CD4-positive, alpha-beta T cell treated with Interferon gamma for 1 hour (primary cell): ENCODE measurements at places on chromosomes 16 and 17.
A peak's percentile ranks its signal among the peaks of the same experiment; 100 is the strongest.

- DNase-seq: no peak
Observed at GRCh38 chr16:30383521-30383920, 1.2 kb upstream of the SEPTIN1 start.

GRCh38 chr17:4433515-4434031 lies at the start of gene SPNS3:
Gene SPNS3, plus strand, starts transcription at chr17:4433940. Its CDS starts 28 bp downstream, at chr17:4433968.
- peak; percentile 14 for DNase-seq

- no peak for DNase-seq
Observed at GRCh38 chr16:58085584-58086251, 43.5 kb downstream of the CFAP20 start.

DNA sequence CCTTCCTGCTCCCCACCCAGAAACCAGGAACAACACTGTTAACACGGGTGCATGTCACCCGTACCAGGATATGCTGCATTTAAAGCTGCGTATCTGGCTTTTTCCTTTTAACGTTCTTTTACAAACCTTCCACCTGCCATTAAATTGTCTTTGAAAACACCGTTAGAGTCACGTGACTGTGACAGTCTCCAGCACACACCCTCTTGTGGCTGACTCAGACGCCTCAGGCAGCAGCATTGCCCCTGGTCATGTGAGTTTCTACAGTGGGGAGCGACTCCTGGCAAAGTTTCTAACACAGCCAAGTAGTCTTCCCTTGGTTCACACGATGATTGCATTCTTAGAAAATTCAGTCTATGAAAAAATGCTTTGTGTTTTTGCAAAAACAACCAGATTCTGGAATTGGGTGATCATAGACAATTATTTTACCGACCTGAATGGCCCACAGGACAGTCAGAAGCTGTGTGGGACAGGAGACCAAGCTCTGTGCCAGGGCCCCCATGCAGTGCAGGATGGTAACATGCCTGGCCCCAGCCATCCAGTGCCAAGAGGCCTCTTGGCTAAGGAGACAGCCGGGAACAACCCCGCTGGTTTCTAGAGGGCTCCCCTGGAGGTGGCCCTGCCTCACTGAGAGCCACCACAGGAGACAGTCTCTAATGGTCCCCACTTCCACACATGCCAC lies 199.1 kb downstream of the KATNIP start:
- DNase-seq: peak; percentile 36

DNA sequence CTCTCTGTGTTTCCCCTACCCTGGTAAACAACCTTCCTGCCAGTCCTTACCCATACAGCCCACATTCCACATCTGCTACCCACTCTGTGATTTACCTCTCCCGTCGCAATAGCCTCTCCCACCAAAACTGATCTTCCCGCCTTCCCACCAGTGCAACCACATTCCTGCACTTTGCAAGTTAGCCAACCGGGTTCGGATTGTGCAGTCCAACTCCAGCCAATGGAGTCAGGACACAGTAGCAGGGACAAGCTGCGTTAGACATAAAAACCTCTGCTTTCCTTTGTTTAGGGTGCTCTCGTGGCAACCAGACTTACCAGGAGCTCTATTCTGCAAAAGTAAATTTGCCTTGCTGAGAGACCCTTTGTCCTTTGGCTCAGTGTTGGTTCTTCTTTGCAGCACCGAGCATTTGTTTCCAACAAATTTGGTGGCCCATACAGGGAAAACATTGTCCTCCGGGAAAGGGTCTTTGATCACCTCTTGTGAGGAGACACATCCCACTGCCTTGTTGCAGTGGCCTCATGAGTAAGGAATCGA lies 1.4 kb downstream of the HPR start:
- no peak for DNase-seq

DNA sequence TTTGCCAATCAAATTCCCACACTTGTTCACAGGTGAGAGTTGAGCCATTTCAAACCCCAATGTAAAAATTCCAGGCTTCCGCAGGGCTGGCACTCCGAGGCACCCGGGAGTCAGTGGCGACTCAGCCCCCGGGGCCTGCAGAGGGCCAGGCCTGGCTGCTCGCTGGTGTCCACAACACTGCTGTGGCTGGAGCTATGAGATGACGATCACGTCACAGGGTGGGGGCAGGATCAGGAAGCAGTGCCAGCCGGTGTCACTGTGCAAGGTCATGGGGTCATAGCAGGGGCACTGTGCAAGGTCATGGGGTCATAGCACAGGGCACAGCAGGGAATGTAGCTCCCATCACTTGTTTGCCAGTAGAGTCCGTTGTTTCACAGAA lies 7.8 kb downstream of the VPS4A start:
- DNase-seq: no peak

GRCh38 chr16:49619811-49620157 lies 236.1 kb downstream of the ZNF423 start:
- no peak for DNase-seq

- DNase-seq: no peak
Observed at GRCh38 chr16:65500919-65501318, 379.1 kb upstream of the CDH11 start.

DNA sequence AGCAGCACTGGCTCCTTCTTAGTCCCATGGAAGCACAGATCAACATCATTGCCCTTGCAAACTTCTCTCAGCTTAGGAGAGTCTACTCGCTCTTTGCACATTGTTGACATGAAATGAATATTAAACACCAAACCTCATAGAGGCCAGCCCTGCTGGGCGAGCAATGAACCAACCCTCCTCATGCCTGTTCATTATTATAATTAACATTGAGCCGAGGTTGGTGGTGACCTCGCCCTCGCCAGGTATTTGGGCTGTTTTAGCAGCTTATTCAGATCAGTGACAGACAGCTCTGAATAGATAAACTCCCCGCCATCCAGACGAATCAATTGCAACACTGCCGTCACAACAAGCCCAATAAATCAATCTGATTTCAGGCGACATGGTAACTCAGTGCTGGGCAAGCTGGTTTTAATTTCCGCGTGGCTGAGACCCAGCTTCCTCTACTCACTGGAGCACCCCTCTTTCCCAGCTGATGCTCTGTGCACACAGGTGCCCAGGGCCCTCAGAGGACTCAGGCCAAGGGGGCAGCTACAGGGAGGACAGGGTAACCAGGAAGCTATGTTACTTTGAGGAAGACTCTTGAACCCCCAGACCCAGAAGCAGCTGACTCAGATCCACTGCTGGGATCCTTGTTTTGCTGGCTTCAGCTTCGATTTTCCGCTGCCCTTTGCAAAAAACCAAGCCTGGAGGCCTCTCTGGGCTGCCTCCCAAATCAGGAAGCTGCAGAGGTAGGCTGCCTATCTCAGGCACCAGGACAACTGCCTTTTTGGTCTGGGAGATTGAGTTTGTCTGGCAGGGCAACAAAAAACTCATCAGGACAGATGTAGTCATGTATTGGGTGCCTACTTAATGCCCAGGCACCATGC lies 10.7 kb upstream of the SEZ6 start:
- no peak for DNase-seq

GRCh38 chr16:56108724-56109123 lies 82.6 kb upstream of the GNAO1 start:
- no peak for DNase-seq

GRCh38 chr17:44086364-44087311 lies 16.1 kb downstream of the G6PC3 start:
- no peak for DNase-seq

DNA sequence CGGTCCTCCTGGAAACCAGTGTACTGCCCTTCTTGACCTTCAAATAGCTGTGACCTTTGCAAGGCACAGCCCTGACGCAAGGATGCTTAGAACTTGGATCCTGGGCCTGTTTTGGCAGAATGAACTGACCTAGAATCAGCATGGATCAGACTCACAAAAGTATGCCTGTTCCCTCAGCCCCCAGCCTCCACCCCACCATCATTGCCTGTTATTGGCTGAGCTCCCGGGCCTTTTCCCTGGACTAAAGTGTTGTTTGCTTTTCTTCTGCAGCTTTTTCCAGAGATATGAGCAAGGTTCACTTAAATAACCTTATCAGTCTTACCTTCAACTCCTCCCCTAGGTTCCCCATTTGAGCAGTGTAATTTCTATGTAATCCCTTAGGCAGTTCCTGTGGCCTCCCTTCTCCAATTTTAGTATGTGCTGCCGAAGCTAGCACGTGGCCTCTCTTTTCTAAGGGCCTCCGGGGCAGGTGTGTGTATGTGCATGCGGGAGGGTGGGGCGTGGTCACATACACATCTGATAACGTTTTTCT lies 347.4 kb downstream of the MAF start:
- no peak for DNase-seq

GRCh38 chr17:50027881-50028735 lies 27.8 kb upstream of the ITGA3 start:
- no peak for DNase-seq

DNA sequence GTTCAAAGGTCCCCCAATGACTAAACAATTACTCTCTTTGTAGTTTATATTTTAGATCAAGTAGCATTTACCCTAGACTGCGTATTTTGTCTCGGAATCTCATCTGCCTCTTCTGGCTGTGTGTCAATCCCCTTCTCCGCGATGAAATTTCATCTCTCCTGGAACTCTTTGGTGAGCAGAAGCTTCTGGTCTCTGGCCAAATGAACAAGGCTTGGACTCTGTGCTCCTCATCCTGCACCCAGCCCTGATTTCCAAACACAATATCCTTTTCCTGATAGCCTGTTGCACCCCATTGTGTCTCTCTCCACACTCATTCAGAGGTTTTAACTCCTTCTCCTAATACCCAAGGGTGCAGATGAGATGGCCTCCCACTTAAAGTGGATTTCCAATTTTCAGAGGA lies 609.4 kb upstream of the CDH5 start:
- DNase-seq: no peak

GRCh38 chr17:29126268-29126930 lies 53.8 kb downstream of the MYO18A start:
- DNase-seq: no peak

GRCh38 chr16:57462978-57463362 lies 491 bp downstream of the POLR2C start:
- DNase-seq: no peak

DNA sequence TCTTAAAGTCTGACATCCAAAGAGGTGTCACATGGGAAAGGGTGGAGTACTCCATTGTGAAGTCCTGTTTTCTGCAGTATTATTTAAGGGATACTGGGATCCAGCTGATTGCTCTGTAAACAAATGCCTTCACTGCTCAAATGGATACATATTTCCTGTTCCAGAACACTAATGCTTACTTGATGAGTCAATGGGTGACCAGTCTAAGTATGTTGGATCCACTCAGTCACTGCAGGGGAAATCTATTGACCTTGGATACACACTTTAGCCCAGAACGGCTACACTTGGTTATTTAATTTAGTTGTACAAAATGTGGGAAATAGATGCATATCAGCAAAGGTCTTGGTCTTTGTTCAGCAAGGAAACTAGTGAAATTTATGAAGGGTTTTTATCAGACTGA lies 261.4 kb downstream of the MAP2K4 start:
- DNase-seq: no peak

DNA sequence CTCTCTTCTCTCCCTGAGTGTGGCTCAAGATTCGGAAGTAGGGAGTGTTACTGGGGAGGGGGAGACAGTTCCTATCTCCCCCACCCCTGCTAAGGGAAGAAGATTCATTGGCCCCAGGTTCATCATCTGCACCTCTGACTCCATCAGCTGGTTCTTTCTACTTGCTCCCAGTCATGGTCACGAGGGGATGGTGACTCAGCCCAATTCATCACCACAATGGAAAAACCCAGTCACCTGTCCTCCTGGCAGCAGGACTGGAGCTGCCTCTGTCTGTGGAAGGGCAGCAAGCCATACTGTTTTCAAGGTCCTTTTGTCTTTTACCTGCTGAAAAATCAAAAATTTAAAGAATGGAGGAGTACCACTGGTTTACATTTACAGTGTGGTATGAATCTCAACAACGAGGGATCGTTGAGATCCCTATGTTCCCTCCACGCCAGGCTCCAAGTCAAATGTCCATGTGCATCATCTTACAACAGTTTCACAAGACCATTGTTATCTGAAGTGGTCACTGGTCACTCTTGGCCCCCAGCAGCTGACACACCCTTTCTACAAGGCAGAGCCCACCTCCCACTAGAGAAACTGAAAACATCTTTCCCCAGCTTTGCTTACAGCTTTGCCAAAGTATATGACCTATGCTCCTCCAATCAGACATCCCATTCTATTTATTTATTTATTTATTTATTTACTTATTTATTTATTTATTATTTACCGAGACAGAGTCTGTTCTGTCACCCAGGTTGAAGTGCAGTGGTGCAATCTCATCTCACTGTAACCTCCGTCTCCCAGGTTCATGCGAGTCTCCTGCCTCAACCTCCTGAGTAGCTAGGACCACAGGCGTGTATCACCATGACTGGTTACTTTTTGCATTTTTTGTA lies 40.4 kb upstream of the NDRG4 start:
- DNase-seq: no peak

- DNase-seq: no peak
Observed at GRCh38 chr17:43737722-43738121, 20.9 kb downstream of the SOST start.

DNA sequence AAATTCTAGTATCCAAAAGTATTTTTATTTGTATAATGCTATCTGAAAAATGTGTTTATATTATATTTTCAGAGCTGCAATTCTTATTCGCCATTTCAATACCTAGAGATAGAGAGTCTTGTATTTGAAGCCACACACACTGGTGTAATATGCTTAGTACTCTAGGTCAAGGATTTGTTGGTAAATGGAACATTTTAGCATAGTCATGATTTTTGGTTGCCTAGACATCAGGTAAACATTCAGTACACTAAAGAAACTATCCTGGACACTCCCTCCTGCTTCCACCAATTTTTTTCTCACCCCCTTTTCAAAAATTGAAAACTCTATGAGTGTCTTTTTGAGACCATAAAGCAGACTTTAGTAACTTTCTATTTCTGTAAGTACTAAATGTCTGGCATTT lies 20.8 kb downstream of the ABHD15 start:
- no peak for DNase-seq

GRCh38 chr16:19005561-19006445 lies 22.1 kb downstream of the TMC7 start:
- no peak for DNase-seq

- no peak for DNase-seq
Observed at GRCh38 chr16:59324462-59324861, 590.3 kb upstream of the GOT2 start.

- DNase-seq: no peak
Observed at GRCh38 chr17:48060249-48060648, 12.1 kb downstream of the NFE2L1 start.

DNA sequence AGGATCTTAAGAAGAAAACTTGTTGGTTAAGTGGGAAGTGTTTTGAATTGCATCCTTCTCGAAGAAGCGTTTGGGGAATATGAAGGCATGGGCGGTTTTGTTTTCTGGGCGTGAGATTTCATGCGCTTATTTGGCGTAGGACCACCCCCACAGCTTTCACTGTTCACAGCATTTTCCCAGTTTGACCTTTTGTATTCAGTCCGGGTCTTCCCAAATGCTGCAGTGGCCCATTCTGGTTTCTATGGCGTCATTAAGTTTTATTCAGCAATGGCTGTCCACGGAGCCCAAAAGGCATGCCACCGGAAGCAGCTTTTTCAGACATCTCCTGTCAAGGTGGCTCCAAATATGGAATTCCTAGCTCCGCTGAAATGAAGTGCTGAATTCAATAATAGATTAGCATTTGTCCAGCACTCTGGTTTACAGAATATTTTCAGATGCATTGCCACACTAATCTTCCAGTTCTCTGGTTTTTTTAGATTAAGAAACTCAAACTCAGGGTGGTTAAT lies 90.6 kb upstream of the FBXO47 start:
- DNase-seq: no peak
